Fibroblast of villous mesenchyme (primary cell): ENCODE measurements at places on chromosomes 4 and X.

GRCh38 chr4:78596111-78596742 is 44.7 kb downstream of the ANXA3 start:
- no peak for DNase-seq

- no peak for DNase-seq
Observed at GRCh38 chr4:126182336-126182735, 867.6 kb downstream of the FAT4 start.

- no peak for DNase-seq
Observed at GRCh38 chr4:143023239-143023918, 161.3 kb upstream of the USP38 start.

GRCh38 chr4:7189475-7190277 is 2.7 kb upstream of the SORCS2 start:
- no peak for DNase-seq

DNA sequence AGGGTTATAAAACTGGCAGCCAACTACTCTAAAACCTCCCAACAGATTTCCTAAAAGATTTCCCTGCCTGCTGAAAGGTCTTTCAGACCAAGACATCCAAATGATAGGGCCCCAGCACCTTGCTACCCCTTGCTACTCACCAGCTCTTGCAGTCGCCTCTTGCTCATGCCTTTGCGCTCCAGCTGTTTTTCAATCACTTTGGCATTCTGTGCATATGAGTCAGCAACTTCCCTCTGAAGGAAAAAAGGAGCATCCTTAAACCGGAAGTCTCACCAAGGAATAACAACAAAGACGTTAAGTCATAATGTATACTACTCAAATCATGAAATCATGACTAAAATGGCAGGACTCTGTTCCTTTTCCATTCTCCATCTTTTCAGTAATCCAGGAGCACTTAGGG is 24.0 kb downstream of the STEEP1 start:
- DNase-seq = peak; percentile 69

DNA sequence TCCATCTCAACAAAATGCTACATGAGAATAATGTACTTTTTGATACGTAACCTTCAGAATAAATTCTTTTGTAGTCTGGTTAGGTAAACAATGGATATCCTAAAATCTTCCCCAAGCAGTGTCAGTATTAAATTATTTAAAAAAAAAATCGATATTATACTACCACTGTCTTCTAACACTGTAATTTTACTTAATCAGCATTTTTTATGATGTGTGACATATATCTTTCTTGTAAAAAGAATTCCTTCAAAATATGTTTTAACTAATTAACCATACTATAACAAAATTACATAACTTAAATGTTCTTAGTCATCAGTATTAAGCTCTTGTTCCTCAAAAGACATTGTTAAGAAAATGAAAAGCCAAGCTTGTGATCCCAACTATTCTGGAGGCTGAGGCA is 12.5 kb downstream of the OTUD4 start:
- no peak for DNase-seq

GRCh38 chr4:179601671-179602070 is 2159.4 kb upstream of the AGA start:
- no peak for DNase-seq

- peak; percentile 19 for DNase-seq
Observed at GRCh38 chrX:133859860-133860259, 125.5 kb downstream of the GPC3 start.

GRCh38 chrX:71815121-71815905 is 52.2 kb downstream of the CXorf49B start:
- no peak for DNase-seq

- peak; percentile 58 for DNase-seq
Observed at GRCh38 chrX:43557792-43558191, 98.3 kb upstream of the MAOA start.

DNA sequence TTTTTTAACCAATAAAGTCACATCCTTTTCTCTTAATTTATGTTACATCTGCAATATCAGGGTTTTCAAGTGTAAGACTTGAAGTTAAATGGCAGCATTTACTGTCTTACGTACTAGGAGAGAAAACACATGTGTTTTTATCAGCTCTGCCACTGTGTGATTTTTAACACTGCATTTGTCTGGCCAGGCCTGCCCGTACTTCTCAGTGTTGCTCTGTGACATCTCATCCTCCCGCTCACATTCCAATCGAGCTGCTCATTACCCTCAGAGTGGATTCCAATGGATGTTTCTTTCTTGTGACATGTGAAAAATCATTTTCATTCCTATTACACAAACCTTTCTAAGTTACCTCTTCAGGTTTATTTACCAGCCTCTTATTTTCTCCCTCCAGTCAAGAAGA is 420.3 kb downstream of the FAT4 start:
- DNase-seq = peak; percentile 88

DNA sequence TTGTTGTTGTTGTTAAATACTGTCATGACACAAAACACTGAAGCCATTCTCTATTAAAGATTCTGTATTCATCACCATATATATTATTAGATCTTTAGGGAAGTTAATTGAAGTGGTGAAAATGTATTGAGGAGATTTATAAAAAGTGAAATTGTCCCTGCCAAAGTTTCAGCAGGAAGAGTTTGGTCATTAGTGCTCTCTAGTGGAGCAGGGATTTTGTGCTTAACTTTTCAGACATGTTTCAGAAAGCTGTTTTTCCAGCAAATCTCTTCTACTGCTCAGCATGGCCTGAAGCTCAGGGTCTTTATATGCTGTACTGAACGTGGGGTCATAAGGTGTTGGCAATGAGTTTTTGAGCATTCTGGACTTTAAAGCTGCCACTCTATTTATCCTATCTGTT is 36.7 kb upstream of the CXXC4 start:
- no peak for DNase-seq

- no peak for DNase-seq
Observed at GRCh38 chrX:108271397-108271787, 166.8 kb downstream of the COL4A6 start.

- DNase-seq = peak; percentile 95
Observed at GRCh38 chrX:153794018-153794896, at the start of the genes IDH3G and SSR4. Gene IDH3G (minus strand): TSS chrX:153794375. CDS start chrX:153794326, 49 bp downstream. Gene SSR4 (plus strand): TSS chrX:153794668. CDS start chrX:153794688, 20 bp downstream.

DNA sequence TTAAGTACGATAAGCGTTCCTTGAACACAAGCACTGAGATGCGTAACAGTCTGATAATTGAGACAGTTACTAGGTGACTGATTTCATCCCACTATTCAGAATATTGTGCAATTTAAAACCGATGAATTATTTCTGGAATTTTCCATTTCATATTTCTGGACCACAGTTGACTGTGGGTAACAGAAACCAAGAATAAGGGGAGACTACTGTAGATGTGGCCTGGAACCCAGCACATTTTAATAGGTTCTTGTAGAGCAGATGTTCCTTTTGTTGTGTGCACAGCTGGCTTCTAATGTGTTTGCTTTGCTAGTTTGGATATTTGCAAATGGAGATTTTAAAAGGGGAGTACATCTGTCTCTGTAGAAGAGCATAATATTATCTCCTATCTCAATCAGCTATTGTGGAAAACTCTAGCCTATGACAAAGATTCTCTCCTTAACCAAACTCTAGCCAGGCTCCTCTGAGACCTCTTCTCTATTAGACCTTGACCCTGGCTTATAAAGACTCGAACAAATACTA is 16.4 kb downstream of the NAAA start:
- DNase-seq = no peak

DNA sequence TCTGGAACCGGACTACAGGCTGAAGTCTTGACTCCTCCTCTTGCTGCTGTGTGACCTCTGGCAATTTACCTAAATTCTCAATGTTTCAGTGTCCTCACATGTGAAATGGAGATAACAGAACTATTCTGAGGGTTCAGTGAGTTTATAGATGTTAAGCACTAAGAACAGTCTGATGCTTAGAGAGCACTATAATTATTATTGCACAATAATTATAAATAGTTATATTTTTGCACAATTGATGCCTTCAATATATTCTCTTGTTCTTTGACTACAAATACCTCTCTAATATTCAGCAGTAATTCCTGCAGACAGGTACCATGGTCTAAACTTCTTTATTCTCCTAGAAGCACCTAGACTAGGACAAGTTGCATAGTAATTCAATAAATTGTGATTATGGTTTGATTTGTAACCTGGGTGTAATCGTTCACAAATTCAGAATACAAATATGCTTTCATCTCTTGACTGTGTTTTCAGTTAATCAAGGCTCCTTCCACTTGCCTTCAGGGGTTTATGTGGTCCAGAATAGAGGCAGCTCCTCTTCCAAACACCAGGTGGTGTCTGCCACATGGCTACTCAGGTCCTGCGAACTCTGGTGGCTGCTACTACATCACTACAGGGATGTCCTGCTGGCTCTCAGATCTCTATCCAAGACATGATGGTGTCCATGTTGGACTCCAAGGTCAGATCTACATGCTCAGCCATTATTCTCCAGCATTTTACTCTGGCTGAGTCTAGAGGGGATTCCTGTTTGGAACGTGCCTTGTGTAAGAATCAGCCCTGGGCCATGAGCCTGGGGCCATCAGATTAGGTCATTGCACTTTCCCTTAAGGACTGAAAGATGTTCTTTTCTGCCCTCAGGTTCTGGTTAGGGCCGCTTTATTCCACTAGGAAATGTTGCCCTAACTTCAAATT is 103.4 kb downstream of the QRFPR start:
- no peak for DNase-seq

DNA sequence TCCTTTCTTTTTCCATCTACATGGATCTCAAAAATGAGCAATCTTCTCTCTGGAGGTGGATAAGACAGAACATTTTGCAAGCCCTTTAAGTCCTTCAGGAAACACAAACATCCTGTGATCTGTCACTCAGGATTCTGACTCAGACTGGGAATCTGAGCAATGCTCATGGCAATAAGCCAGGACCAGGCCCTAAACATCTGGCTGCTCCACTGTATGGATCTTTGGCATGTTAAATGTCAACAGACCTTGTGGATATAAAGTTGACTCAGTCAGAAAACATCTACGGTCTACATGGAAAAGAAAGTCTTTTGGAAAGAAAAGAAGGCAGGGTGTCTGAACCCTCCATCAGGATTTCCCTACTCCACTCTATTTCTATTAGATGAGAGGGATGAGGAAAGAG is 17.8 kb upstream of the CHIC2 start:
- peak; percentile 98 for DNase-seq

DNA sequence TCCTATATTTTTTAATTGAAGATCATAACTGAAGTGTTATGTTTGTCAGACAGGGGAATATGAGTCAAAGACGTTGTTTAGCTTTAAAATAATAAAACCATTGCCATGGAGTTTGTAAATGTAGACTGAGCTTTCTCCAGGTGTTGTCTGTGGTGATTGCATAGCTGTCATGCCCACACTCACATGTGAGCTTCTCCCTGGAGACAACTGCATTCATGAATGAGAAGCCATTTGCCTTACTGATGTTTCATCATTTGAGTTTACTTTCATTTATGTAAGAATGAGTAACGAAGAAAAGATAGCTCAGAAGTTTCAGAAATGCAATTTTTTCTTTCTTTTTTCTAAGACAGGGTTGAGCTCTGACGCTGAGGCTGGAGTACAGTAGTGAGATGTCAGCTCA is 339.1 kb downstream of the GALNTL6 start:
- DNase-seq = no peak

DNA sequence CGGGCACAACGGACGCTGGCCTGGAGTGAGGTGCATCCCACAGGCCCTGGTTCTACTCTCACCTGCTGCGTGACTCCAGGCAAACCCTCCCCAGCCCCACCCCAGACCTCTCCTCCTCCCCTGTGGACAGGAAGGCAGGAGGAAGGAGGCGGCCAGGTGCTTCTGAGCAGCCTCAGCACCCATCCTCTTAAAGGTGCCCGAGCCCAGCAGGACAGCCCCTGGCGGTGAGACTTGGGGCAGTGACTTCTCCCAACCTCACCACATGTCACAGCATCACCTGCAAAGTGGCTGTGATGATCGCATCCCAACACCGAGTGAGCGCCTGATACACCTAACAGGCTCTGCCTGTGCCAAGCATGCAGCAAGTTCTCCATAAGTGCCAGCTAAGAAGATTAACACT is 17.1 kb upstream of the MAN2B2 start:
- DNase-seq = no peak

DNA sequence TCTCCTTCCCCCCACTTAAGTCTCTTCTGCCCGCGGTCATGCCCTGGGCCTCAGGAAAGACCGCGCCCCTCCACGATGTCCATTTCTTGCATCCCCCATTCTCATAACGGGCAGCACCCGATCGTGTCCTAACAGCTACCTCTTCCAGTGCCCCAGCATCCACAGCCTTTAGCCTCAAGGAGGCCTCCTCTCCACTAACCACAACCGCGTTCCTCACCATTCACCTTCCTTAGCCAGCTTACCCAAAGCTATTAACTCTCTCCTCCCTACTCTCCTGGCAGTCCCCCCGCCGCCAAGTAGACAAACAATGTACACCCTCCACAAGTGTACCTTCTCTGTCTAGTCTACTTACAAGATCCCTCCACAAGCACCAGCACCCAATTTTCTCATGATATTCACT is 58.6 kb upstream of the PAGE5 start:
- no peak for DNase-seq

- no peak for DNase-seq
Observed at GRCh38 chr4:152165146-152165545, 370.7 kb downstream of the FBXW7 start.

DNA sequence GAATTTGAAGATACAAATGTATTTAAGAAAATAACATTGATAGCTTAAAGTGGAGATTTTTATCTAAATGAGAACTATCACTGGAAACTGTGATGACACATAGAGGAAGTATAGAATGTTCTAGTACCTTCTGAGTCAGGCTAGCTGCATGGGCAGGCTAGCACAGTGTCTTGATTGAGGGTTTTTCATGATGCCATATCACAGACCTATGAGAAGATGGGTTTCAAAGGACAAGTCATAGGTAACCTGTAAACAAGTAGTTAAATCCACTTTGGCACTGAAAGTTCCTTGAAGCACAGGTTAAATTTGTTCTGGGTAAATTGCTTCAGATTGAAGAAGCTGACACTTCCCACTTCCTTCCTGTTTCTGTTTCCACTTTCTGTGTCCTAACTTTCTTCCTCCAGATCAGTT is 48.2 kb upstream of the CDKN2AIP start:
- DNase-seq = no peak

DNA sequence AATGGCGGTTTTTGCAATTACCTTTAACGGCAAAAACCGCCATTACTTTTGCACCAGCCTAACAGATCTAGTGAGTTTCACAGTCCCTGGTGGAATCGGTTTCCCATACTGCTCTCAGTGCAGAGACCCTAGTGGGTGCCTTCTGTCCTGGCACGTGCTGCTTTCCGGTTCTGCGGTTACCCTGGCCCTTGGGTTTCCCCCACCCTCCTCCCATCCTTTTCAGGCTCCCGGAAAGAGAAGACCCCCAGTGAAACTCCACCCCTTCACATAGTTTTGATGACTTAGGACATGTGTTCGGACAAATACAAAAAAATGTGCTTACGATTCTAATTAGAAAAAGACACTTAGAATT is 36.9 kb downstream of the NLGN3 start:
- DNase-seq = no peak

DNA sequence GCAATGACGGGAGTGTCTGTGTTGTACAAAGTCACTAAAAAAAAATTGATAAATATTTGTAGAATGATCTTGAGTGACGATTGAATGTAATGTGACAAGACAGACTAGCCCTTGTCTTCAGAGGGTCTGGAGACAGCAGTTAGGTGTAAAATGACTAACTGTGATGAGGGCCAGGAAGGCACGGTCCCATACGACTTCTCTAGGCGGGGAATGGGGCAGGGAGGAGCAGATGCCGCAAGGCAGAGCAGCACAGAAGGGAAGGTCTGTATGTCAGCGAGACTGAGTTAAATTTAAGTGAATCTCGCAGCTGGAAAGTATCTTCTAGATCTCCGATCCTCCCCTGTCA is 405 bp downstream of the CENPE start:
- no peak for DNase-seq
